Astrocyte (in vitro differentiated cells and primary cell): ENCODE measurements at places on chromosomes 1 and 21. TPM values are rescaled to one million over a fixed set of nuclear protein-coding genes. Genes with fewer than 3 reads are reported as not detected.

DNA sequence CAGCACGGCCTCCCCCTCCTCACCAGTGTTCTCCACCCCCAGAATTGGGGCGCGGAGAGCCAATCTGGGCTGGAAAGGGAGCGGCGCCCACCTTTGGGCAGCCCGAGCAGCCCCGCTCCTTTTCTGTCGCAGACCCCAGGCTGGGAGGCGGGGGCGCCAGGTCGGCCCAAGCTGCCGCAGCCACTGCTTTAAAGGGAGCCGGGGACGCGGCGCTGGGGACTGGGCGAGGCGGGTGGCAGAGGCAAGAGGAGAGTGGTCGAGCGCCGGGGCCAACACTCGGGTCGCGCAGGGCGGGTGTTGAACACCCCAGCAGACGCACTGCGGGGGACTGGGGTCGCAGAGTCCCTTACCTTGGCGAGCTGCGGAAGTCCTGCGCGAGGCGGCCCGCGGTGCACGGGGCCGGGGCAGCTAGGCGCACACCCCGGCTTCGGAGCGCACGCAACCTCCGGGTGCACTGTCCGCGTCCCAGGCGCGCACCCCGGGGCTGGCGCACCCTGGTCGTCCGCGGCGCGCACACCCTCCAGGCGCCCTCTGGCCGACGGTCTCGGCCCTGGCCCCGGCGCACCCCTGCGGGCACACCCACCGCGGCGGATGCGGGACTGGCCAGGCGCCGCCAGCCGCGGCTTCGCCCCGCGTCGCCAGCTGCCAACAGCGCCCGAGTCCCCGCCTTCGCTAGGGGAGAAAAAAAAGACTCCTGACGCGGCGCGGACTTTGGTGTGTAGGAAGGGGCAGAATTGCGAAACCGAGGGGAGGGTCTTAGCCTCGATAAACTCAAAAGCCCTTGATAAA lies at the start of gene KANK4:
TSS of gene KANK4 (minus strand) at position 679 of the 789 bp plus-strand sequence. CDS start 37,870 bp downstream, outside the sequence.
- DNase-seq = no peak
- no peaks in the 10 kb centered on the region for H3K36me3 ChIP-seq
- peaks cover 47% of the 10 kb centered on the region for H3K27me3 ChIP-seq
- no peak within 1 kb of the TSS for H3K27ac ChIP-seq

GRCh38 chr1:25442178-25442577 lies 11.5 kb downstream of the MACO1 start:
- no peaks in the 10 kb centered on the region for H3K27me3 ChIP-seq
- no peak overlapping the region for H3K4me3 ChIP-seq
- DNase-seq = peak; percentile 76
- no peaks in the 10 kb centered on the region for H3K4me1 ChIP-seq
- no peak overlapping the region for H3K27ac ChIP-seq
- H3K36me3 ChIP-seq = no peaks in the 10 kb centered on the region

SPRR2G gene
- not detected in 2 replicates for total RNA-seq

LENEP gene
- total RNA-seq = 0.99 TPM in 1 of 2 replicates, not detected in the other

B3GALT2 gene
- total RNA-seq = 0.39 and 0.60 TPM in 2 replicates
